Placental epithelial cell (primary cell): ENCODE measurements at places on chromosomes 5 and 9. TPM values are rescaled to one million over a fixed set of nuclear protein-coding genes. Genes with fewer than 3 reads are reported as not detected.

SLC36A2 gene
- not detected in 2 replicates for total RNA-seq

UCK1 gene
- 15.5 and 29.8 TPM in 2 replicates for total RNA-seq

PTCH1 gene
- total RNA-seq, result 3.6 and 6.7 TPM in 2 replicates

FGF10 gene
- not detected in 2 replicates for total RNA-seq

WNT8A gene
- total RNA-seq, result not detected in 2 replicates

ARHGEF39 gene
- 1.2 and 1.6 TPM in 2 replicates for total RNA-seq

ADAMTS13 gene
- total RNA-seq, result 2.0 and 4.7 TPM in 2 replicates

FOXD1 gene
- total RNA-seq, result 0.79 and 6.2 TPM in 2 replicates

C1QTNF2 gene
- total RNA-seq, result 0.11 and 0.39 TPM in 2 replicates

CDH9 gene
- not detected in 2 replicates for total RNA-seq

NUTM2F gene
- total RNA-seq, result not detected in 2 replicates
